LoVo (cell line): ENCODE measurements at places on chromosomes 3 and 15.
A peak's percentile ranks its signal among the peaks of the same experiment; 100 is the strongest.

DNA sequence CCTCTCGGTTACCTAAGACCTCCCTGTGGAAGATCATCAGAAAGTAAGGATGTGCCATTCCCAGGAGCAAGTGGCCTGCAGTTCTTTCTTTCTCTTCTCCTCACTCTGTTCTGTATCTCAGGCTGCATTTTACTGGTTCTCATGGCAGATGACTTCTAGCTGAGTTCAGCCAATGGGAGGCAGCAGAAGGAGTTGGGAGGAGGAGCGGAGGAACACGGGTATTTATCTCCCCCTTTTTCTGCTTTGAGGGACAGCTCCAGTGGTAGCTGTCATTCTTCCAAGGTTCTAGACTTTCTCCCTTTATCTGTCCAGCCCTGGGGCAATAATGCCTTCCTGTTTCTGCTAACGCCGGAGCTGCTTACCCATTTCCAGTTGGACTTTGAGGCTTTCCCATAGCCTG lies 339.9 kb downstream of the NR2F2 start:
- DNase-seq: no peak

DNA sequence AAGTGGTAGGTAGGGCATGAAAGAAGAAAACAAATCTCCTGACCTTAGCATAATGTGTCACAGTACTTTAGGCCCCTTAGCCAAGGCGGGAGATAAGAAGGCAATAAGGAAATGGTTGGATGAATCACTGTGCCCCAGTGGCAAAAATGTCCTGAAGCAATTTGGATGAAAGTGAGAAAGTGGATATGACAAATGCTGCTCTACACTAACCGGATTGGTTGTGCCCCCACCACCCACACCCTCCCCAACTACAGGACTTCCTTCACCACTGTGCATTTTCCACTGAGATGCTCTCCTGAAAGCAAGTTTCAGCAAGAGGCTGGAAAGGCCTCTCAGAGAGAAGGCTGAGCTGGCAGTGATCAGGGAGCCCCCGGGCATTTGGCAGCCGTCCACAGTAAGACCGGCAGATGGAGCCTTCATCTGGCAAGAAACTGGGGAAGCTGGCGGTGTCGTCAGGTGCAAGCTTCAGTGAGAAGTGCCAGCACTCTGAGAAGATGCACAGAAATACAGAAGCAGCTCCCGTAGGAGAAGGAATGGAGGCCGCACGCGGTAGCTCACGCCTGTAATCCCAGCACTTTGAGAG lies 63.8 kb downstream of the ATP1B3 start:
- peak; percentile 90 for DNase-seq

GRCh38 chr15:101611580-101612299 lies 40.4 kb downstream of the TM2D3 start:
- DNase-seq: no peak

DNA sequence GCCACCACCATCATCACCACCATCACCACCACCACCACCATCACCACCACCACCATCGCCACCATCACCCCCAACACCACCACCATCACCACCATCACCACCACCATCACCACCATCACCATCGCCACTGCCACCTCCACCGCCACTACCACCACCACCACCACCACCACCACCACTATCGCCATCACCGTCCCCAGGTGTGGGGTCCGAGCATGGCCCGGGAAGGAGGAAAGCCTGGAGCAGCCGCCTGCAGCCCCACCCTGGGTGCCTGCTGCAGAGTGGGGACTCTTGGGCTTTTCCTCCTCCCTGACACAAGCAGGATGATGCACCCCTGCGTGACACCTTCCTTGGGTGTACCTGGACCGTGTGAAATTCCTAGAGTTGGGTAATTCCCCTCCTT lies 43.9 kb downstream of the MUC4 start:
- DNase-seq: no peak

GRCh38 chr15:62469874-62470688 lies 305.0 kb upstream of the C2CD4B start:
- DNase-seq: no peak

DNA sequence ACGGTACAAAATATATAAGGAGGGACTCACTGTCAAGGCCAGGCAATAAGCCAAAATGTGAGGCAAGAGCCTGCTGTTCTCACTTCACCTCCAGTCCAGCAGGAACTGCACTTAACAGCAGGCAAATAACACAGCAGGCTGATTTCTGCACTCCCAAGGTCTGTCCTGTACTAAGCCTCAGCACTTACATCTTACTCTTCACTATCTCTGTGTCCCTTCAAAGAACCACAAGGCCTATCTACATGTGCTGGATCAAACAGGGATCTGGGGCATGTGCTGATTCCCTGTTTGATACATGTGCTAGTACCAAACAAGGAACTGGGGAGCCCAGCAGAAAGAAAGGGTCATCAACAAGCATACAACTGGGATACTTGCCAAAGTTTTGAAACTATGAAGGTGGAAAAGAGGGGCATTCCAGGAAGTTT lies 22.2 kb downstream of the UACA start:
- DNase-seq: no peak

DNA sequence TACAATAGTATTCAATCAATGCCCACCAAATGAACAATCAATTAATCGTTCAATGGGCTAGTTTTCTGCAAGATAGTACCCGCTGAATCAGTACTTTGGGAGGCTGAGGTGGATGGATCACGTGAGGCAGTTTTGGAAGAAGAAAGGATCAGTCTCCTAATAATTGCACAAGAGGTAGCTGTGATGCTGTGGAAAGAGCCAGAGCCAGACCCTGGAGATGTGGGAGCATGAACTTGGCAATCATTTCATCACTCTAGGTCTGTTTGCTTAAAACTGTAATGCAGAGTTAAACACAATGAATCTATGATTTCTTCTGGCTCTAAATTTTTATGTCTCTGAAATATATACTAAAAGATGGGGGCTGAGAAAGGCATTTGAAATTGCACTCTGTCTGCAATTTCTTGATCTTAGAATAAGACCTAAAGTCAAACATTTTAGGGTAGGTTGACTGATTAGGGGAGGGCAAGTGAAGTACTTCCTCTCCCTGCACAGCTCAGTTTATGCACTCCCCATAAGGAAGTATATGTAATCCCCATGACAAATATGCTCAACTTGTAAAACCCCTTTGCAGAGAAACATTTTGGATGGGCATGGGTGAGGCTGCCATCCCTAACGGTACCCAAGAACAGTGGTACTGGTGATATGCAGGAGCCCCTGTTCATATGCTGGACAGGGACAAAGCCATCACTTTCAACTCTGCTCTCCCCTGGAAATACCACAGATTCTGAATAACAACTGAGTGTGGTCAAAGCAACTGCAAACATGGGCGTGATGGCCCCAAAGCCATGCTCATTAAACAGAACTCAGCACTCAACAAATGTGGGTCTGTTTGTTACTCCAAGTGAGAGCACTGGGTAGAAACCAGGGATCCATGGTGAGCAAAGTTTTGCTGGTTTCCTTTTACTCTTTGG lies 28.6 kb upstream of the SPATA12 start:
- no peak for DNase-seq

DNA sequence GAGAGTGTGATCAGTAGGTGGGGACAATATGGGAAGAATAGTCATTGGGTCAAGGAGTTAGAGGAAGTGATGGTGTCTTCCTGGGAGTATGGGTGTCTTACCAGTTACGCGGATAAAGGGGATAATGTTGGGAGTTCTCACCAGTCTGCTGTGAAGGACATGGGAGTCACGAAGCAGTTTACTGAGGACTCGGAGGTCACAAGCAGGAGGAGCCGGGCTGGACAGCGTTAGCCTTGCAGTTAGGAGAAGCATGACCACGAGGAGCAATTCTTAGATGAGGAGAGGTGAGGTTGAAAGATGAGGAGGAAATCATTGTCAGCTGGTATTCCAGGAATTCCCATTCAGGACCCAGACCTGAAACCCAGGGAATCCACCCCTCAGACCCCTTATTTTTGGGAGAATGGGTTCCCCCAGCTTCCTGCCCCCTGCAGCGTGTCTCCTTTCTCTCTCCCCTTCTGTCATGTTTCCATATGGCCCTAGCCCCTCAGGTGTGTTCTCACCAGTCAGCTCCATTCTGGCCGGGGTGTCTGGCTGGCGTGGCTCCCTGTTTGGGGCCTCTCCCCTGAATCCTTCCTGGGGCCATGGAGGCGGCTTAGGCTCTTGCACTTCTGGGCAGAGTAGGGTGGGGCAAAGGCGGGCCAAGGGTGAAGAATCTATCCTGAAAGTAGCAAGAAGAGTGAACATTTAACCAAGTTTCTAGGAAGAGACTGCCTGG lies 2.1 kb downstream of the THPO start:
- DNase-seq: no peak
